ENCODE measurements at places on chromosomes 13 and 19.

GRCh38 chr13:110419381-110419791, 112.3 kb downstream of the COL4A2 start:
- no peak for DNase-seq

- DNase-seq = no peak
These were observed 10.7 kb downstream of the CCDC124 start for GRCh38 chr19:17943274-17944221.

- no peak for DNase-seq
These were observed 15.8 kb upstream of the SPRYD7 start for GRCh38 chr13:49951754-49952535.

- DNase-seq = peak; percentile 34
These were observed 903.1 kb downstream of the SLITRK6 start for GRCh38 chr13:84896128-84896527.

- DNase-seq = no peak
These were observed 446.6 kb downstream of the KLF5 start for GRCh38 chr13:73505376-73505890.

DNA sequence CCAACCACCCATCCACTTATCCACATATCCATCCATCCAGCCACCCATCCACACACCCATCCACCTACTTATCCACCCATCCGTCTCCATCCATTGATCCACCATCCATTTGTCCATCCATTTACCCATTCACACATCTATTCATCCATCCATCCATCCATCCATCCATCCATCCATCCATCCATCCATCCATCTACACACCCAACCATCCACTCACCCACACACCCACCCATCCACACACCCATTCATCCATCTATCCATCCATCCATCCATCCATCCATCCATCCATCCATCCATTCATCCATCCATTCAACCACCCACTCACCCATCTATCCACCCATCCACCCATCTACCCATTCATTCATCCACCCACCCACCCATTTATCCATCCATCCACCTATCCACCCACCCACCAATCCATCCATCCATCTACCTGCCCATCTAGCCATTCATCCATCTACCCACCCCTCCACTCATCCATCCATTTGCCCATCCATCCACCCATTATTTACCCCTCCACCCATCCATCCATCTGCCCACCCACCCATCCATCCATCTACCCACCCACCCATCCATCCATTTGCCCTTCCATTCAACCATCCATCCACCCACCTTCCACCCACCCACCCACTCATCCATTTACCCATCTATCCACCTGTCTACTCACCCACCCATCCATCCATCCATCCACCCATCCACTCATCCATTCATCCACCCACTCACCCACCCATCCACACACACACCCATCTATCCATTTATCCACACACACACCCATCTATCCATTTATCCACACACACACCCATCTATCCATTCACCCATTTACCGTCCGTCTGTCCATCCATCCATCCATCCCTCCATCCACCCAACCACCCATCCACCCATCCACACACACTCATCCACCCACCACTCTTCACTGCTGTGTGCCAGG, 2.5 kb upstream of the TMPRSS9 start:
- no peak for DNase-seq

- DNase-seq = no peak
These were observed 6.2 kb upstream of the SHD start for GRCh38 chr19:4272894-4273293.

DNA sequence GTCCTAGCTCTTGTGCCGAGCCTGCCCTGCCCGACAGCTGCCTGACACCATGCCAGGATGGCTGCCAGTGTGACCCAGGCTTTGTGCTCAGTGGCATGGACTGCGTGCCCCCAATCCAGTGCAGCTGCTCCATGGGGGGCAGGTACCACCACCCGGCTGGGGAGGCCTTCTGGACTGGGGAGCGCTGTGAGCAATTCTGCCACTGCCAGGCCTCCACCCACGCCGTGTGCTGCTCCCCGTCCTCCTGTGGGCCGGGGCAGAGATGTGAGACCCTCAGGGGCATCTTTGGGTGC, 9.4 kb upstream of the FXYD3 start:
- no peak for DNase-seq

GRCh38 chr13:111640476-111640875, 320.0 kb downstream of the TEX29 start:
- DNase-seq = no peak

DNA sequence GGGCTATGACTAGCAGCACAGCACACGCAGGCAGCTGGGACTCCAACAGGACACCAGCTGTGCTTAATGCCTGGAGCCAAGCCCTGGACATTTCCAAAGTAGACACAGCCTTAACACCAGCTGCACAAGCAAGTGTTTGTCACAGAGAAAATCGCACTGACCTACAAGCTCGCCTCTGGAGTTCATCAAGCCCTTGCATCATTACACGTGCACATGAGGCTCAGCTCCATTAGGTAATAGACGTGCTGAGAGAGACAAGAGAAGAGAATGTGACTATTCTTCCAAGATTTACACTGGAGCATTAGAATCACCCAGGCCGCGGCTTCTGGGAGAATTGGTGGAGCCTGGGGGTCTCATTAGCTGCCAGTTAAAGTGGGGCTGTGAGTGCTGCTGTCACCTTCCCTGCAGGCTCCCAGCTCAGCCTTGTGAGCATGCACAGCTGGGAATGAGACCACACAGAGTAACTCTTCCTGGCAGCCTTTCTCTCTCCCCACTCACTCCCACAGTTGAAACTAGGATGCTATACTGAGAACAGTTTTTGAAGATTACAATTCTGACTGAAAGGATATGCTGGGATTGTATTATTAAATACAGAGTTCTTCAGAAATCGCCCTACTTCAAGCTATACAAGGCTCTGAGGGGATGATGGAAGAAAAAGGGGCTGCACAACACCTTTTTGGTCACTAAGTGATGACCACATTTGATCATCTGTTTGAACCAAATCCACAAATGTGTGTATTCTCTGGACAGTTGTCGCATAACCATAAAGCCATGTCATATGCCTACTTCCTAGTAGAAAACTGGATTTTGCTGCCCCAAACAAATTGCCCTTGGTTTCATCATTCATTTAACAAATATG, 10.5 kb downstream of the STOML3 start:
- DNase-seq = peak; percentile 60

DNA sequence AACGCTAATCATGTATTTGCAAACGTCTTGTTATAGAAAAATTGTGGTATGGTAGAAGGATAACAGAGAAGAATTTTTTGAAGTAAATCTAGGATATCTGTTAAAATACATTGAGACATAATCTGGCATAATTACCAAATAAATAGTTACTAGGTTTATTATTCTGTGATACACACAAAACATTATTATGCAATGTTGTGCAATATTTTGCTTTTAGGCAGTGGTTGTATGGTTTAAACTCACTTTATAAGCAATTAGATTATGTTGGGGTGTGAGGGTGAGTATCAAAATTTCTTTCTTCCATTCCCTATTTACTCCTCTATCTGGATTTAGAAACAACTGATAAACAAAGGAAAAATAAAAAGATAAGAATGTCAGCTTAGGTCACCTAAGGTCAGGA, 385.6 kb downstream of the SLITRK6 start:
- no peak for DNase-seq

GRCh38 chr13:35478271-35479037, 2.0 kb upstream of the MAB21L1 start:
- no peak for DNase-seq

- DNase-seq = peak; percentile 53
These were observed at the start of gene FSD1 for GRCh38 chr19:4304538-4305256. TSS of gene FSD1 (plus strand) at chr19:4304598. CDS start at chr19:4304747, 149 bp downstream.

DNA sequence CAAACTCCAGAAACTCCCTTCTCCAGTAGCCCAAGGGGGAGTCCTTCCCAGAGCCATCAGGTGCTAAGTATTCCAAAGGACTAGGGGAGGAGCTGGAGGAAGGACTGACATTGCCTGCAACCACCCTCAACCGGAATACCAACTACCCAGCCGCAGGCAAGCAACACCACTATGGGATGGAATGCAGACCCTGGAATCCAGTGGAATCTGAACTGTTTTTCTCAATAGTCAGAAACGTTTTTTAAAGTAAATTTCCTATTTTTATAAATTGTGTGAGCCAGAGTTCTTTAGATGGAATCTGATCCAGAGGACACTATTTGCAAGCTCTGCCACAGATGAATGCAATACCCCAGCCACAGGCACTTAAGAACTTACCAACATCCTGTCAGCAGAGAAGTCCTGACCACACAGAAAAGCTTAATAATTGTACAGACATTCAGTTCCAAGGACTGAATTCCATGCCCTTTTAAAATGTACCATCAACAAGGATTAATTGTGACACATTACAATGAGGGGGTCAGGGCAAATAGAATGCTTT, 92.1 kb downstream of the USP12 start:
- no peak for DNase-seq

- DNase-seq = no peak
These were observed 2.6 kb upstream of the SLC27A1 start for GRCh38 chr19:17467471-17468301.

DNA sequence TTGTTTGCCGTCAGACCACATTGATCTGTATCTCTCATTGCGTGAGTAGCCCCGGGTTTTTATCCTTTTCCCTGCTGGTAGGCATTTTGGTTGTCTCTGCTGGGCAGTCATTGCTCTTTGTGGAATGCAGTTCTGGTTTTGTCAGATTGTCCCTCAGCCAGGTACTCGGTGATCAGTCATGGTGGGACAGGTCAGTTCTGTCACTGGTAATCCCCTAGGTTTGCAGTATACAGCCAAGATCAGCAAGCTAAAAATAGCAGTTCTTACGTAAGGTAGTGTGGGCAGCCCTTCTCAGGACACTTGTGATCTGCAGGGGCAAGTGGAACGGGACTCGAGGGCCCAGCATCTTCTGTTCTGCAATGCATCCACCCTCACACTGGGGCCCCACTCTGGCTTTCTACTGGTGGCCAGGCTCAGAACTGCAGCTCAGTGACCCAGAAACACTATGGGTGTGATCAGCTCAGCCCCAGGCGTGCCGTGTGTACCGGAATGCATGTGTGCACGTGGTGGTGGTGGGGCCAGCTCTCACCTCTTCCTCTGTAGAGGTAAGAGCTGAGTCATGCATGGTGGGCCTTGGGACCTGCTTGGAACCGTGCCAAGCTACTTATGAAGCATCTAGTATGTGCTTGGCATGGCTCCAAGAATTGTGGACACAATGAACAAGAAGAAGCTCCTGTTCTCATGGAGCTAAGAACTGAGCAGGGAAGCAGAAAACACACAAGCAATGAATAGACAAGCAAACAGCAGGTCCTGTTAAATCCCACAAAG, 6.3 kb downstream of the PLEKHF1 start:
- no peak for DNase-seq

- no peak for DNase-seq
These were observed 20.8 kb downstream of the RASA3 start for GRCh38 chr13:114111577-114111976.

DNA sequence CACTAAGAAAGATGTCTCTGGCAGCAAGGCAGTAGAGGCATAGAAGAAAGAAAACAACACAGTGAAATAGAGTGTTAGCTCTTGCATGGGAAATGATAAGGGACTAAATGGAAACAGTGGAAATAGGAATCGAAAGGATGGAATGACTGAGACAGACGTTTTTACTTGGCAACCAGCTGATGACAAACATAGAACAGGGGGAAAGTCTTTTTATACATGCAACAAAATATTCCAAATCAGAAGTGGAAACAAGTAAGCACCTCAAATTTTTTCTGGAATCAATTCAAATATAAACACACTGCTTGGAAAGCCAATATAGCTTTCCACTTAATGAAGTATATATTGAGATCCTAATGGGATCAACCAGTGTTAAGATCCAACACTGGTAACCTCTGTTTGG, 110.2 kb downstream of the MZT1 start:
- no peak for DNase-seq

- peak; percentile 7 for DNase-seq
These were observed 515 bp downstream of the UFM1 start for GRCh38 chr13:38350114-38350617.

DNA sequence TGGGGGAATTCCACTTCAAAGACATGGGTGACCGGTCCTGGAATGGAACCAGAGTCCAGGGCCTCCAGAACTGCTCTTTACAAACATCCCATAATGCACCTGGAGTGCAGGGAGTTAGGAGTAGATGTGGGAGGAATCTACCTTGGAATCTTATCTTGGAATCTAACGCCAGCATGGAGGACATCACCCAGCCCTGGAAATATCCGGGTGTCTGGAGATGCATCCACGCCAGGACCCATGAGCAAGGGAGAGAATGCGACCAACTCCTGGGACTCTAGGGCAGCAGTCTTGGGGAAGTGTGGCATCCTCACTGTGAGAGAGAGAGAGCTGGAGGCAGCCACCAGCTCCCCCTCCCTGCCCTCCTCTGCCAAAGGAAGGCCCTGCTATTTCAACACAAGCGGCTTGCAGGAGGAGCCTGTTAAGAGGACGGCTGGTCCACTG, 211.8 kb downstream of the UQCRFS1 start:
- no peak for DNase-seq

DNA sequence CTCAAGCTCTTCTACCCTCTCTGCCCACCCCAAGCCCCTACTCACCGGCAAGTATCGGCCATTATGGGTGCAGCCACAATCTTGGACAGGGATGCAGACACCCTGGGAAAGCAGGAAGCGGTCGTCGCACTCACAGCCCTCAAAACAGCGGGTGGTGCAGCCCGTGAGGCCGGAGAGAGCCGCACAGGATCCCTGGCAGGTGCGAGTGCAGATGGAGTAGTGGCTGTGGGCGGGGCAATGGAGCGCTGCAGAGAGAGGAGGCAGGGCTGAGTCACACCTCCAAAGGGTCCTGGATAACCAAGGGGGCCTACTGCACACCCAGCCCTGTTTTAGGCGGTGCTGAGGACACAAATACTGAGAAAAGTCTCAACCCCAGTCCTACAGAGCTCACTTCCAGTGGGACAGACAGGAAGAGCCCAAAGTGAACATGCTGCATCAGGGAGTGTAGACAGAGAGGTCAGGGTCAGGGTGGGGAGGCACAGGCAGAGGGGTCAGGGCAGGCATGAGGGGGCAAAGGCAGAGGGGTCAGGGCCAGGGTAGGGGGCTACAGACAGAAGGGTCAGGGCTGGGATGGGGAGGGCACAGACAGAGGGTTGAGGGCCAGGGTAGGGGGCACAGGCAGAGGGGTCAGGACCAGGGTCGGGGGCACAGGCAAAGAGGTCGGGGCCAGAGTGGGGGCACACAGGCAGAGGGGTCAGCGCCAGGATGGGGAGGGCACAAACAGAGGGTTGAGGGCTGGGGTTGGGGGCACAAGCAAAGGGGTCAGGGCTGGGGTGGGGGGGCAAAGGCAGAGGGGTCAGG, 24.2 kb upstream of the FBL start:
- DNase-seq = peak; percentile 26

GRCh38 chr19:55640043-55640576, 692 bp upstream of the ZNF580 start:
- peak; percentile 59 for DNase-seq

- peak; percentile 52 for DNase-seq
These were observed 103.2 kb downstream of the GADD45B start for GRCh38 chr19:2578901-2579677.

- no peak for DNase-seq
These were observed 3.5 kb downstream of the PNMA8B start for GRCh38 chr19:46491975-46492682.

- no peak for DNase-seq
These were observed 13.6 kb downstream of the IER2 start for GRCh38 chr19:13163609-13164342.

GRCh38 chr13:112618501-112618900, 30.5 kb upstream of the TUBGCP3 start:
- DNase-seq = no peak

GRCh38 chr13:82370316-82370715, 1512.0 kb downstream of the SLITRK1 start:
- no peak for DNase-seq

Data from NCI-H1092 (cell line).